Heart left ventricle (tissue), 16 donors: ENCODE measurements at places on chromosomes 4 and X. TPM values are rescaled to one million over a fixed set of nuclear protein-coding genes. Genes with fewer than 3 reads are reported as not detected.
A peak's percentile ranks its signal among the peaks of the same experiment; 100 is the strongest.

DNA sequence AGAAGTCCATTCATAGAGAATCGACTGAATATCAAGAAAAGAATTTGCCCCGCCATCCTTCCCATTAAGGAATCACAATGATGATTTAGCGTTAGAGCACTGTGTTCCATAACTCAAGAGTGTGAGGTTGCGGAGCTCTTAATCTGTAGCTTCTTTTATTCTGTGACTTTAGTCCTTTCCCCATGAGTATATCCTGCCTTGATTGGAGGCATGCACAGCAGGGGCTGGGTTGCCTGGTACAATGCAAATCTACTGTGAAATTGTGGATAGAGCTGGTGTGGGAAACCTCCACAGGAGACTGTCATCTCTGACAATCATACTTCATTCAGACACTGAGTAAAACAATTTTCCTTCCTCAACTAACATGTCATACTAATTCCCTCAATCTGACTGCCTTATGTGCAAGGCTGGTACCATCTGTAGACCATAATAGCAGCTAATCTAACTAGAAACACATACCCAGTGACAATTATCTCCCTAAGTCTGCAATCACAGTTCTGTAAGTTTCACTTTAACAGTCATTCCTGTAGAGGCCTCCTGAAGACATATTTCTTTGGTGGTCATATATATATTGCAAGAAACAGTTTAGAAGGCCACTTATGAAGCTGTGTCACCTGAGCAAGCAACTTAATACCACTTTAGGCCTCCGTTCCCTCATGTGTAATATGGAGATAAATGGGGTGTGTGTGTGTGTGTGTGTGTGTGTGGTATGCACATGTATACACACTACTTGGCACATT lies 355.2 kb upstream of the FAM241A start:
- DNase-seq = no peak
- no peak overlapping the region for H3K27ac ChIP-seq
- no peaks in the 10 kb centered on the region for H3K36me3 ChIP-seq
- H3K4me1 ChIP-seq = no peaks in the 10 kb centered on the region
- H3K4me3 ChIP-seq = no peak overlapping the region

DNA sequence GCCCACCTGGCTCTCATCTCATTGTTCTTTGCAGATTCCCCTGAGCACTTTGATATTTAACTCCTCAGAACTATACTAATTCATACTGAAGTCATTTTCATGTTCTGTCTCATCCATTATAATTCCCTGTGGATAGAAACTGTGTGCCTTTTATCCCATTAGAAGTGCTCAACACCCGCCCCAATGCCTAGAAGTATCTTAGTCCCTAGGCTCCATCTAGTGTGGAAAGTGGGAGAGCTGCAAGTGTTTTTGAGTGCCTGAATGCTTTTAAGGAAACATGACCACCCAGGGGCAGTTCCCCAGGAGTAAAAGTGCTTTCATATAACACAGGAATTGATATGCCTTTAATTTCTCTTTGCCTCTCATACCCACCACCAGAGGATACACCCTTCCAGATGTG lies 117.0 kb downstream of the CHRDL1 start:
- H3K27ac ChIP-seq = no peak overlapping the region
- DNase-seq = no peak
- no peaks in the 10 kb centered on the region for H3K4me1 ChIP-seq

DNA sequence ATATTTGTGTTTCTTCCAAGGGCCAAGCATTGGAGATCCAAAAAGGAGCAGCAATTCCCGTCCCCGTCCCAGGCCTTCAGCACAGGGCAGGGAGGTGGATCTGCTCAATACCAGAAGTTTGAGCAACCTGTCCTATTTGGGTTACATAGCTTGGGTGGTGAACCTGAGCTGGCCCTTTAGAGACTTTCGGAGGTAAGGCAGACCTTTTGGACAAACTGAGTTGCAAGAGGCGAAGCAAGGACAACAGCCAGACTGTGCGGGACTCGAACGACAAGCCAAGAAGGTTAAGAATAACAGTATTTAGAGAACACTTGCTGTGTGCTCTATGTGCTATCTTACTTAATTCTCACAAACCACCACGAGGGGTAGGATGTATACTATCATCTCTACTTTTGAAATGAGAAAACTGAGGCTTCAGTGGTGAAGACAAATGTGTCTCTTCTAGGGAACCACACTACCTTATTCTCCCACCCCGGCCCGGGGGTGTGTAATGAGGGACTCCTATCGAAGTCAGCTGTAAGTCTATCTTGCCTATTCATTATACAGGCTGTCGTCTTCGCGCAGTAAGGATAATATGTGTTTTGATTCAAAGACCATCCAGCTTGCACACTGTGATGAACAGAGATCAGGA lies 1.3 kb downstream of the NOP14 start:
- no peak for DNase-seq
- H3K4me1 ChIP-seq = peaks cover 24% of the 10 kb centered on the region
- peaks cover 8% of the 10 kb centered on the region for H3K36me3 ChIP-seq
- H3K27me3 ChIP-seq = no peaks in the 10 kb centered on the region
- H3K4me3 ChIP-seq = peak overlapping the region; percentile 70

Gene XK
- 8.7 TPM for total RNA-seq

DNA sequence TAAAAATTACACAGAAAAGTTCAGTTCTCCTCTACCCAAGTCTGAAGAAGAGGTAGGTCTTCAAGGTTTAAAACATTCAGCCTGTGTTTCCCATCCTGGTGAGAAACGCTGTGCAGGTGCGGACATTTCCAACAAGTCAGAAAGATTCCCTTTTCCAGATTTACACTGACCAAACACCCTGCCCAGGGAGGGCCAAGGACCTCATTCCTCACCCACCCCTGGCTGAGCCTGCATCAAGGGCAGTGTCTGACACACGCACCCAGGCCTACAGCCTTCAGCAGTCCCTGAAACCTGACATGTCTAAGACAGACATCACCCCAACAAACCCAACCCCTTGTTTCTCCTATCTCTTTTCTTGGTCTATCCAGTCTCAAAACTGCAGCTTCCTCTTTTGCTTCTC lies 105.9 kb downstream of the APBB2 start:
- no peak for DNase-seq
- no peaks in the 10 kb centered on the region for H3K4me1 ChIP-seq
- no peaks in the 10 kb centered on the region for H3K27me3 ChIP-seq
- no peak overlapping the region for H3K4me3 ChIP-seq

DNA sequence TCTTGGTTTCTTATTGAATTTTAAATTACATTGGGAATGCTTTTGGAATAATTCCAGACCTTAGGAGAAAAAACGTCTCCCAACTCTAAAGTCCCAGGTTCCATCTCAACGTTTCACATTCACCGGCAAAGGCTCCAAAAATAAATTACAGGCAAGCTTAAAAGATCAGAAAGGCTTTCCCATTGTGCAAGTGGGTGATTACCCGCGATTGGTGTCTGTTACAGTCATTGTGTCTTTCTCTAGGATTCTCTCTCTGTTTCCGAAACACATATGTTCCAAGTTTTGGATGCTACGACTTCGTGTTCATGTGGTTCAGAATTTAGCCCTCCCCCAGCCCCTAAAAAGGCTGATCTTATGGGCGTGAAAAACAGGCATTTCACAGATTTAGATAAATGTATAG lies 41.8 kb downstream of the PALLD start:
- no peaks in the 10 kb centered on the region for H3K4me1 ChIP-seq
- no peak overlapping the region for H3K4me3 ChIP-seq
- H3K27ac ChIP-seq = no peak overlapping the region
- DNase-seq = no peak
- no peaks in the 10 kb centered on the region for H3K36me3 ChIP-seq

GRCh38 chr4:39456946-39457763 lies 1.6 kb downstream of the RPL9 start:
- no peak for DNase-seq
- peak overlapping the region; percentile 91 for H3K4me3 ChIP-seq
- H3K4me1 ChIP-seq = peaks cover 28% of the 10 kb centered on the region

DNA sequence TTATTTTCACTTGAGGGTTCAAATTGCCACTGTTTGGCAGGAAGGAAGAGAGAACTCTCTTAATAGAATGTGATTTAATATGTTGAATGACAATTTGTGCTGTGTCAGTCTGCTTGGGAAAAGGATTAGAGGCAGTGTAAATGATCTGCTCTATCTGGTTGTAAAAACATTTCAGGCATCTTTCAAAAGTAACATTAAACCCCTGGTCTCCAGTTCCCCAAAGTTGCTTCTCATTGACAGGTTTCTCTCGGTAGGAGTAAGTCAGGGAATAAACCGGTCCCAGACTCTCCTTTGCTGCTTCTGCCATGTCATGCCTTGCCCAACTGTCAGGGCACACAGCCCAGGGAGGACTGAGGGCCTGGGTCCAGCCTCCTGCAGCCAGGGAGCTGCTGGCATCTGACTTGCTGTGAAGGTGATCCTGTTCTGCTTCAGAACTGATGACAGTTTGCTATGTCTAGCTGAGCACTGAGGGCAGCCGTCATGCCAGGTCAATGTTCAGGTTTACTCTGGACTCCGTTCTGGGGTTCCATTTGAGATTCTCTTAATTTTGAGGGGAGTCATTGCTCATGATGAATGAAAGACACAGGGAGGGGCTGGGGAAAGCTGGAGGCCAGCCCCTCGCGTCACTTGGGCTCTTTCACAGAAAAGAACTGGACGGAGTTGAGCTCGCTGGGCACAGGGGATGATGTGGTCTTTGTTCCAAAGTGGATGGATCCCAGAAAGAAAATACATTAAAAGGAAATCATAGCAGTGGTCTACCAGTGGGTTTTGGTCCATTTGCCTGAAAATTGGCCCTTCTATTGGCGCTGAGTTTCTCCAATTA lies 312.4 kb downstream of the ARHGAP10 start:
- peak; percentile 90 for DNase-seq
- peak overlapping the region; percentile 86 for H3K27ac ChIP-seq
- H3K27me3 ChIP-seq = no peaks in the 10 kb centered on the region
- H3K4me1 ChIP-seq = peaks cover 55% of the 10 kb centered on the region
- H3K36me3 ChIP-seq = no peaks in the 10 kb centered on the region

- no peak for DNase-seq
- no peak overlapping the region for H3K27ac ChIP-seq
- H3K27me3 ChIP-seq = no peaks in the 10 kb centered on the region
- no peaks in the 10 kb centered on the region for H3K36me3 ChIP-seq
Measured at GRCh38 chrX:125620715-125621587, 301.3 kb downstream of the TEX13C start.

Gene SLC7A11
- 0.05 TPM for total RNA-seq

Gene PRKG2
- 0.52 TPM for total RNA-seq

Gene EFHC2
- 15.6 TPM for total RNA-seq

Gene PDCL2
- not detected for total RNA-seq

Gene ARMCX6
- 18.4 TPM for total RNA-seq

DNA sequence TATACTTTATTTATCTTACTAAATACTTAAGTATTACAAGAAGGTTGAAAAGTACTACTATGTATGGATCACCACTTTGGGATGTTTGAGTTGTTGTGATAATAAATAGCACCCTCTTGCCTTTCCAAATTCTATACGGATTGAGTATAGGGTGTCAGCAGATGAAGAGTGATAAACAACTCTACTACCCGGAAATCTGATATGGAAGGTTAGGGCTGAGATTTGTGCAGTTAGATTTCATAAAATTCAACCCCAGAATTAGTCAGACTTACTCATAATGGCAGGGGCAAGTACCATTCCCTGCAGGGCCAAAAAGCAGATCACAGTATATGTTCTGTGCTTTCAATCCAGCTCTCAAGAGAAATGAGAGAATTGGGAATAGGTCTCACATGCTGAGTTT lies 1008.9 kb upstream of the PCDH7 start:
- H3K4me3 ChIP-seq = no peak overlapping the region
- H3K27me3 ChIP-seq = no peaks in the 10 kb centered on the region
- no peak for DNase-seq
- H3K36me3 ChIP-seq = no peaks in the 10 kb centered on the region

DNA sequence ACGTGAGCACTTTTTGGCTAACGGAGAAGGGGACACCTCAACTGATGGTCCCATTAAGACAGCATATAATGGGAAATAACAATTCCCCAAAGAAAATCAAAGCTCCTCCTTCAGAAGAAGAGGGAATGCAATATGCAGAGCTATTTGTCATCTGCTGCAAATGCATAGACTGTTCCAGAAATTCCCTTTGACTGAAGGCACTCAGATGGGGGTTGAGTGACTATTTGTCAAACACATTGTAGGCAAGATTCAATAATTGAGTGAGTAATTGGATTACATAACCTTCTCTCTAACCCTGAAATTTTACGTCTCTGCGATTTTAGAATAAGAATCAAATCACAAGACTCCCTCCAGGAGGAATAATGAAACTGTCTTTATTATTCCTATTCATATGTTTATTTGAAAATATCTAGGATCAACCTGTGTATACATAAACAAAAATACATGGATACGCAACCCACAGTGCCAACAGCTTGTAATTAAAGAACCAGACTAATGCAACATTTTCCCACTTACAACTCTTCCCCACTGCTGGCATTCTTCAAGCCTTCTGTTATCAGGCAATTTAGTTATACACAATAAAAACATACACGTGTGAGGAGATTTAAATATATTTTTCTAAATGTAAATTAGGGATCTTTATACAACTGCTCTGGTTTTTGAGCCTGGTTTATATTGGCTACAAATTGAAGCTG lies 256.6 kb downstream of the GBA3 start:
- no peak overlapping the region for H3K4me3 ChIP-seq
- no peaks in the 10 kb centered on the region for H3K4me1 ChIP-seq
- H3K27ac ChIP-seq = no peak overlapping the region
- H3K27me3 ChIP-seq = no peaks in the 10 kb centered on the region

DNA sequence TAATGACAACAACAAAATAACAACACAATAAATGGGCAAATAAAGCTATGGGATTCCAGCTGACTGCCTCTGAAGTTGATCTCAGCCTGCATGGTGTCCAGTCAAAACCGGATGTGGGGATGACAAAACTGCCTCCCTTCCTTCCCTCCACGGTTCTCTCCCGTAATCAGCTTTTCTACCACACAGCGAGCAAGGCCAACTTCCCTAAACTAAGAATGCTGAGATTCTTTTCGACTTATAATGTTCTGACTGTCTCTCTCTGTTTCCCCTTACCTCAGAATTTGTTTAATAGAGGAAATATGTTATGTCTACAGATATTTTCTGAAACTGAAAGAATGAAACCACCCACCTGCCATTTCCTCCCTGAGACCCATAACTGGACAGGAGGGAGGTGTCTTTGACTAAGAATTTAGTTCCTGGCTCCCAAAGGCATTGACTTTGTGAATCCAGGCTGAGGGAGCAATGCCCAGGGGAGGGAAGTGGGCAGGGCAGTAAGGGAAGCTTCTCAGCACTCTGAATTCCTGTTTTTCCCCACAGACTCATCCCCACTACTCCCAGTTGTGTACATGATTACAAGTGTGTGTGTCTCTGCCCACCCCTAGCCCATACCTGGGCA lies 1.0 kb upstream of the TLR1 start:
- peaks cover 9% of the 10 kb centered on the region for H3K4me1 ChIP-seq
- peak overlapping the region; percentile 35 for H3K4me3 ChIP-seq
- DNase-seq = no peak

DNA sequence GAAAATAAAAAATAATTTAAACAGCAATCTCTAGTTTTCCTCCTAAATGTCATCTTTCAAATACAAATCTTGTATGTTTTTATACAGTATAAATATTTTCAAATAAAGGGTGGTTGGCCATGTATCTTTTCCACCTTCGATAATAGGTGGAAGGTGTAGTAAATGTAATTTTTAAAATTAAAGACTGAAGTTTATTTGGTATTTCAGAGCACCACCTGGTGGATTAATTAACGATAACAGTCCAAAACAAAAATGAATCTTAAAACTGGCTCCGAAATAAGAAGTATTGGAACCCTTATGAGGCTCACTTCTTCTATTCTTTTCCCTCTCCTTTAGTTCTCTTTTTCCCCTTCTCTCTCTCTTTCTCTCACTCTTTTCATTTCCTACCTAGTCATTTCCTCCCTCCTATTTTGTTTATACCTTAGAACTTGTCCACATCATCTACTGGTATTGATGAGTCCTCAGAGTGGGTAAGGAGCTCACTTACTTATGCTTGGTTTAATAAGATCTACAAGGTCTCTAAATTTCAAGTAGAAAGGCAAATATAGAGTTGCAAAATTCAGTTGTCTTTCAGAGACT lies 82.9 kb upstream of the EXOC1L start:
- DNase-seq = no peak
- H3K4me1 ChIP-seq = no peaks in the 10 kb centered on the region
- no peaks in the 10 kb centered on the region for H3K36me3 ChIP-seq
- H3K27me3 ChIP-seq = peaks cover 6% of the 10 kb centered on the region
- H3K27ac ChIP-seq = no peak overlapping the region
